SK-MEL-5 (cell line): ENCODE measurements at places on chromosomes 12 and 14. TPM values are rescaled to one million over a fixed set of nuclear protein-coding genes. Genes with fewer than 3 reads are reported as not detected.

- no peak for DNase-seq
Measured at GRCh38 chr12:101563212-101563611, 31.6 kb upstream of the MYBPC1 start.

IRAK3 gene
- not detected in 2 replicates for total RNA-seq

DNA sequence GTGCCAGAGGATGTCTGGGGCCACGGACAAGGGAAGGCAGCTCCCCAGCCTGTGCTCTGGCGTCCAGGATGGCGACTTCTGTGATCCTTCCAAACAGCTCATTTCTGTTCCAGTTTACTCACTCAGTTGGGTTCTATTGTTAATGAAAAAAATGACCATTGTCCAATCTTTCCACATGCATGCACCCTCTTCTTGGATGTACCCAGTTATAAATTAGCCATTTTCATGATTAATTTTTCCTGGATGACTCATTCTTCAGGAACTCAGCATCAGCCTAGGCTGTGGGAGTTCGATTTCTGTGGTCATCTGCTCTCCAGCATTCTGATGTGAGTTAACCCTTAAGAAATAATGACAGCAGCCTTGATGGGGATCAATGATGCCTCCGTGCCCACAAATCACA is 926.8 kb downstream of the BCL11B start:
- DNase-seq: no peak

DNA sequence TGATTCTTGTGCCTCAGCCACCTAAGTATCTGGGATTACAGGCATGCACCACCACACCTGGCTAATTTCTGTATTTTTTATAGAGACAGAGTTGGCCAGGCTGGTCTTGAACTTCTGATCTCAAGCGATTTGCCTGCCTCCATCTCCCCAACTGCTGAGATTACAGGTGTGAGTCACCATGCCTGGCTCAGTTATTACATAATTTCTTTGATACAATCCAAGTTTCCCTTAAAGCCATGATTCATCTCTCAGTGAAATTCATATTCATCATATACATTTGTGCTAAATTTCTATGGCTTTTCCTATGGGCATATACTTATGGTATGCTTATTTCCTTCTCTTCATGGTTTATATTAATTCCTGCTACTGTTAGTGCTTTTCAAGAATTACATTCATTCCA is 29.1 kb upstream of the PZP start:
- DNase-seq: no peak

GALC gene
- total RNA-seq: 20.4 and 24.7 TPM in 2 replicates

- peak; percentile 85 for DNase-seq
Measured at GRCh38 chr12:11228296-11228879, 41.1 kb downstream of the PRB3 start.

RFLNA gene
- not detected in 2 replicates for total RNA-seq

ERP27 gene
- 0.61 and 0.74 TPM in 2 replicates for total RNA-seq

AKAP5 gene
- 0.13 and 0.16 TPM in 2 replicates for total RNA-seq

GRCh38 chr12:79174626-79175025 is 310.1 kb downstream of the SYT1 start:
- peak; percentile 52 for DNase-seq
